Fibroblast of pulmonary artery (primary cell): ENCODE measurements at places on chromosomes 13 and 19.

DNA sequence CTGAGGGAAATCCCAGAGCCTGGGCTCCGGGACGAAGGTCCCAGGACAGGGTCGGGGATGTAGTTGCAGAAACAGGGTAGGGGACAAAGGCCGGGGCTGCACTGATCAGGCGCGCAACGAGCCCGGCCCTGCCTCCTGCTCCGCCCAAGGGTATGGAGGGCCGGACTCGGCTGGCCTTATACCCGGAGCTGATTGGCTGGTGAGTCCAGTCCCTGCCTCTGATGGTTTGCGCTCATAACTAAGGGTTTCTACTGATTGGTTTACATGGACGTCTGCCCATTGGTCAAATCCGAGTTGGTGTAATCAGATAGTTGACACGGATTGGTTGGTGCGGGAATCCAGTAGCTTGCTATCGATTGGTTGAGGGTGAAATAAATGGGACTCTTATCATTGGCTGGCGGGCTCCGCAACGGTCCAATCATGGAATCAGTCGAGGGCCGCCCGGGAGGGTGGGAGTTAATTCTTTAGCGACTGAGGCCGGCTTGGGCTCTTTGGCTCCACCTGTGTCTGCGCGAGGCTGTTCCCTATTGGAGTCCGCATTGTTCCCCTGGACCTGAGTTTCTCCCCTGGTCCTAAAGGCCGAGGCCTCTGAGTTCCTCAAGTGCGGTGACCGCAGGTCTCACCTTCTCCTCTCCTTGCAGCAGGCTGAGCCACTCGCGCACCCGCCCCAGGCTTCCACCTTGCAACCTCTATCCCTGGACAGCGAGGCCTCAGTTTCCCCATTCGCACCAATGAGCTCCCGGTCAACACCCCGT lies 570 bp upstream of the MPND start:
- peak; percentile 100 for DNase-seq

GRCh38 chr13:29886446-29886845 lies 36.0 kb upstream of the UBL3 start:
- no peak for DNase-seq

DNA sequence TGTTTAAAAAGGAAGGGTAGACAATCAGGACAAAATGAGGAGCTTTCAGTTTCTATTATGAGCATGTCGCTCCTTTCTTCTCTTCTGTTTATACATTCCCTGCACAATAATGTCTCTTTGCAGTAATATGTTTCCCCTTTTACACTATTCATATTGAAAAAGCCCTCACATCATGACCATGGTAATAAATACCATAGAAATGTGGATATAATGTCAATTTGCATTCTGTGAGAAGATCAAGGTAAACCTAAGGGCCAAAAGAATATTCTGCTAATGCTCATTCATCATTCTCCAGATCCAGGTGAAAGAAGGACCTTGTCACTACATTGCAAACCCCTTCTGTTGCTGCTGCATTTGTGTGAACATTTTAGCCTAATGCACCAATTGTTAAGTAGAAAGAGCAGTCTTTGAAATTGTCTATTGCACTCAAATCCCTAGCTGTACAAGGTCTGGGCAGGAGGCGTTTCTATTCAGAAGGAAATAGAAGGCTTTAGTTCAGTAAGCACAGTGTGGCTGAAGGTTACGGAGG lies 117.6 kb upstream of the SOX21 start:
- DNase-seq: no peak

DNA sequence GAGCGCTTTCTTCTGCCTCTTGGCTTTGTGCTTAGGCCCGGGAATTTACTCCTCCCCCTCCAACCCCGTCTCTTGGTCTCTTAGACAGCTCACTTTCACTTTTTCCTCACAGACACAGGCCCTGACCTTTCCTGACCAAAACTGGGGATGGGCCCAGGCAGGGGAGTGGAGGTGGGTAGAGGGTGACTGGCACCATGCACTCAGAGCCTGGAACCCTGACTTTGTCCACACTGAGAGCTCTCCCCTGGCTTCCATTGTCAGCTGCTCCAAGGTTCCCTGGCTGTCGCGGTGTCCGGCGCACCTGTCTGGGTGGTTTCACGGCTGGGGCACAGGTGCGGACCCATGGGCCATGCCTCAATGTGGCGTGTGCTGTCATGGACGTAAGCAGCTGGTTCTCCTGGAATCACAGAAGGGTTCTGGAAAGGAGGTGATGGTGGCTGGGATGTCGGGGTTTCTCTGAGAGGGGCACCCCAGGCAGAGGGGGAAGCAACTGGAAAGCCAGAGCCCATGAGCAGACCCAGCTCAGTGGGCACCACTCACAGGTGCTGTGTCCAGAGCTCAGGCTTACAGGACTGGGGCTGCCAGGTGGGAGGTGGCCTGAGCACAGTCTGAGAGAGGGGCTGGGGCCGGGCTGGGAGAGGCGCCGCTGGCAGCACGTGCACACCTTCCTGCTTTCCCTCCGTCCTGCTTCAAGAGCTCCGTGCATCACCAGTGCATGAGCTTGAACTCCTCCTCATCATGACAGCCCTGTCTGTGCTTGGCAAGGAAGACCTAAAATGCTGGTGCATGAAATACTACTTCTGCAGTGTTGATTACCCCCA lies 28.0 kb upstream of the C1QTNF9 start:
- no peak for DNase-seq

GRCh38 chr13:112182251-112182650 lies 115.3 kb downstream of the SOX1 start:
- no peak for DNase-seq

DNA sequence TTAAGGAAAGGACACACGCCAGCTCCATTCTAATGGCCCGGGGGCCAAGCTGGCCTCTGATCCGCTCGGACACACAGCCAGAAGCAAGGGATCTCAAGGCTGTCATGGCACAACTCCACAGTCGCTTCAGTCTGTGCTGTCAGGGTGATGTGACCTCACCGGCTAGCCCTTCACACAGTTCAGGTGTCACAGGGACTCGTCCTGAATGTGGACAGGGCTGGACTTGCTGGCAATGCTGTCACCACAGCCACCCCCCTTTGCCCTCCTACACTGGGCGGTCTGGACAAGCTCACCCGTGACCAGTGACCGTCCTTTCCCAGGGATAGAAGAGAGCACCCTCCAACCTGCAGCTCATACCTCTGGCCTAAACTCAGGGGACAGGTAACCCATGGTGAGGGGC lies 15.2 kb downstream of the SUGP1 start:
- DNase-seq: no peak

DNA sequence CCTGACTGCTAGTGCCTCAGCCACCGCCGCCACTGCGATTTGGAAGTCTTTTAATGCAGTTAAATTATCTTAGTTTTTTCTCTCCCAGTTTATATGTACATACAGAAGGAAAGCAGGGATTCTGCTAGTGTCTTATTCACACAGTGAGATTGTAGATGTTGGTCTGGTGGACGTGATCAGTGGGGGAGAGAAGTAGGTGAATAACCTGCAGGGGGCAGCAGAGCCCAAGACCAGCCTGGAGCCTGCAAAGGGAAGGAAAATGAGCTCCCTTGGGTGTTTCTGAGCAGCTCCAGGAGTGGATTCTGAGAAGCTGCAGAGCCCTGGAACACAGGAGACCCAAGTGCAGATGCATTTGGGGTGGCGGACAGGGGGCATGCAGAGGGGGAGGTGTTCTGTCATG lies 26.3 kb downstream of the ZNF844 start:
- peak; percentile 68 for DNase-seq

GRCh38 chr19:39263912-39264305 lies 4.3 kb upstream of the IFNL2 start:
- DNase-seq: no peak

GRCh38 chr19:4580021-4580901 lies 20.8 kb upstream of the SEMA6B start:
- DNase-seq: no peak

- no peak for DNase-seq
These were observed 6.4 kb downstream of the FBN3 start for GRCh38 chr19:8143041-8143440.

DNA sequence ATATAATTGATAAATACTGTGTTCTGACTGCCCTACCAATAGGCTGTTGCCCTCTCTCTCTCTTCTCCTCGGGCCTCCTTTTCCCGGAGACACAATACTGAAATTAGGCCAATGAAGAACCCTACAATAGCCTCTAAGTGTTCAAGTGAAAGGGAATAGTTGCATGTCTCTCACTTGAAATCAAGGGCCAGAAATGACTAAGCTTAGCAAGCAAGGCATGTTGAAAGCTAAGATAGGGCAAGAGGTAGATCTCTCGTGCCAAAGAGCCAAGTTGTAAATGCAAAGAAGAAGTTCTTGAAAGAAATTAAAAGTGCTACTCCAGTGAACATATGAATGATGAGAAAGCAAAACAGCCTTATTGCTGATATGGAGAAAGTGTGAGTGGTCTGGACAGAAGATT lies 13.3 kb downstream of the KATNAL1 start:
- no peak for DNase-seq

DNA sequence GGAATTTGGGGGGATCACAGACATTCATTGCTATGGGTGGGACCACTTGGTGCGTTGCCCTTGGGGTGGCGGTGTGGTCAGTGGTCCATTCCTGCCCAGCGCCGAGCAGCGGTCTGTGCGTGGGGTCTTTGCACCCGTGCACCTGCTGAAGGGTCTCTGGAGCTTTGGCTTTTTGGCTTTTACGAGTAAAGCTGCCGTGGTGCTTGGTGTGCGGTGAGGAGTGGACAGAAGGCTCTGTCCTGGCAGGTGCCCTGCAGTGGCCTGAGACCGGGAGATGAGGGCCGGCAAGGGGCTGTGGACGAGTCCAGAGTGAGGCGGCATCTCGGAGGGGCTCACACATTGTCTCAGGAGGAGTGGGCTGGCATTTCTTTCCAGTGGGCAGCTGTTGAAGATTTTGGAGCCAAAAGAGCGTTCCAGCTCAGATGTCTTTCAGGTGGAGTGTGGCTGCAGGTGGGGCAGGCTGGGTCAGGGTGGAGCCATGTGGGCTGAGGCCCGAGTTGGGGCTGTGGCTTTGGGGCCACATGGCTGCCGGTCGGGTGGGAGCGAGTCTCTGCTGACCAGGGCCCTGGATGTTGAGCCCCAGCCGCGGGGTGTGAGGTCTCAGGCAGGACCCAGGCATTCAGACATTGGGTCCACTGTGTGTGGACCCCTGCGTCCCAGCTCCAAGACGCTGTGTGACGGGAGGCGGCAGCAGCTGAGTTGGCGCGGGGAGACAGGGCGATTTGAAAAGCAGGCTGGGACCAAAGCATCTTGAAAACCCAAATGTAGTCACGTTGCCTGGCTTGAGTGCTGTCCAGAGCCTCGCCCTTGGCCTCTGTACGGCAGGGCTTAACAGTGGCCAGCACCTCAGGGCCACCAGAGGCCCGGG lies 11.7 kb downstream of the GNA11 start:
- DNase-seq: no peak

DNA sequence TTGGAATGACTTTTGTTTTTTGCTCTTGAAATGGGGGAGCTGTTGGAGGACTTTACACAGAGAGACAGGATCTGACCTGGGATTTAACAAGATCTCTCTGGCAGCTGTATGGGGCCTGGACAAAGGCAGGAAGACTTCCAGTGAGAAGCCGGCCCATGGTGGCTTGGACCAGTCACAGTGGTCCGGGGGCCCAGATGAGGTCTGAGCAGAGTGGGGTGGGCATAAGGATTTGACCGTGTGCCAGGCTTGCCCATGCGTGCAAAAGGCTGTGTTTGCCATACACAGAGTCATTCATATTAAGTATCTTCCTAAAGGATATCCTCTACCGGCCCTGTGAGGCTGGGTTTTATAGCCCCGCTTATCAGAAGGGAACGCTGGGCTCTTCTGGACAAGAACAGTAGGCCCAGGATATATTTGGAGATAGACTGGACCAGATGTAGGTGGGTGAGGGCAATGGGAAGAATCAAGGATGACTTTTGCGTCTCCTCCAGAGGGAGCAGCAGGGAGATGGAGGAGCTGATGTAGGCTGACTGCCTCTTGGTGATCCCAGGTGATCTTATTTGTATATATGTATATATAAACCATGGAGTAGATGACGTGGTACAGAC lies 4.1 kb downstream of the SPACA6 start:
- no peak for DNase-seq

DNA sequence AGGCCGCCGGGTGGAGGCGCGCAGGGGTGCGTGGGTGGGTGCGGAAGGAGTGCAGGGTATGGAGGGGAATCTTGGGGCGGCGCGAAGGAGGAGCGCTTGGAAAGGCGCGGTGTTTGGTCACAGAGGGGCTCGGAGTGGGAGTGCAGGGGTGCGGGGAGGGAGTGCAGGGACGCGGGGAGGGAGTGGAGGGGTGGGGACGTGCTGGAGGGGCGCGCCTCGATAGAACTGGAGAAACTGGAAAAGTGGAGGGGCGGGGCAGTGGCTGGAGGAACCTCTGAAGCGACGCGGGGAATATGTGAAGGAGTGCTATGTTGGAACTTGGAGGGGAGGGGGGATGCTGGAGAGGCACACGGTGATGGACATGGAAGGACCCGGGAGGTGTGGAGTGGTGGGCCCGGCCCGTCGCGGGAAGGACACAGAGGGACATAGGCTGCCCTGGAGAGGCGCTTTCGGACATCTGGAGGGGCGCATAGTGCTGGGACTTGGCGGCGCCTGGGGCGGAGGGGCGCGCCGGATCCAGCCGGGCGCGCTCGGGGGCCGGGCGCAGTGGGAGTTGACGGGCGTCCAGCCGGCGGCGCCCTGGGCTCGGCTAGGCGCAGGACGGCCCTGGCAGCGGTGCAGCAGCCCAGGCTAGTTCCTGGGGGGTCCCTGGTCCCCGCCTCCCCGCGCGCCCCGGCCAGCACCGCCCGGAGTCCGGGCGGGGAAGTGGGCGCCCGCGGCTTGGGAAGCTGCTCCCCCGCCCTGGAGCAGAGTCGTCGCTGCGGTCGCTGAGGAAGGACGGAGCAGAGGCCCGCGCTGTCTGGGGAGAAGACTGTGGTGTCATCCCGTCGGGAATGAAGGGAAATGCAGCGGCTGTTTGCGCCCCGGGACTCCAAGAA lies 20.8 kb upstream of the SGCG start:
- DNase-seq: no peak

DNA sequence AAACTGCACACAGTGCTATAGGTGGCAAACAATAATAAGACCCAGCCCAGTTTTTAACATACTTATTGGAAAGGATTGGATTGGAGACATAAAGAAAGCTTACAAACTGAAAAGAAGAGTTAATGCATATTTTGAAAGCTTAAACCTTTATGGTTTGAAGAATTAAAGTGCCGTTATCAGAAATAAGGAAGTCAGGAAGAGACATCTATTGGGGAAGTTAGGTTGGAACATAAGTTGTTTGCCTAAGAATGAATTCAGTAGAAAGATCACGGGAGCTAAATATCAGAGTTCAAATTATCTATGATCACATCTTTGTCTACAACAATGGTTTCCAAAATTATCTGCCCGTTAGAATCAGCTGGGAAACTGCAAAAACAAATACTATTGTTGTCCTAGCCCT lies 767.9 kb downstream of the PCDH9 start:
- no peak for DNase-seq
